ENCODE measurements at places on chromosomes 1 and 21. TPM values are rescaled to one million over a fixed set of nuclear protein-coding genes. Genes with fewer than 3 reads are reported as not detected.

The ITLN2 gene
- 17.5 TPM for total RNA-seq

The WNT2B gene
- 0.57 TPM for total RNA-seq

The HTR6 gene
- 0.31 TPM for total RNA-seq

The EPHA8 gene
- 1.2 TPM for total RNA-seq

The ASTN1 gene
- total RNA-seq, result 0.57 TPM

The C1orf116 gene
- 0.43 TPM for total RNA-seq

The LENEP gene
- total RNA-seq, result not detected

The RAP1GAP gene
- 8.0 TPM for total RNA-seq

DNA sequence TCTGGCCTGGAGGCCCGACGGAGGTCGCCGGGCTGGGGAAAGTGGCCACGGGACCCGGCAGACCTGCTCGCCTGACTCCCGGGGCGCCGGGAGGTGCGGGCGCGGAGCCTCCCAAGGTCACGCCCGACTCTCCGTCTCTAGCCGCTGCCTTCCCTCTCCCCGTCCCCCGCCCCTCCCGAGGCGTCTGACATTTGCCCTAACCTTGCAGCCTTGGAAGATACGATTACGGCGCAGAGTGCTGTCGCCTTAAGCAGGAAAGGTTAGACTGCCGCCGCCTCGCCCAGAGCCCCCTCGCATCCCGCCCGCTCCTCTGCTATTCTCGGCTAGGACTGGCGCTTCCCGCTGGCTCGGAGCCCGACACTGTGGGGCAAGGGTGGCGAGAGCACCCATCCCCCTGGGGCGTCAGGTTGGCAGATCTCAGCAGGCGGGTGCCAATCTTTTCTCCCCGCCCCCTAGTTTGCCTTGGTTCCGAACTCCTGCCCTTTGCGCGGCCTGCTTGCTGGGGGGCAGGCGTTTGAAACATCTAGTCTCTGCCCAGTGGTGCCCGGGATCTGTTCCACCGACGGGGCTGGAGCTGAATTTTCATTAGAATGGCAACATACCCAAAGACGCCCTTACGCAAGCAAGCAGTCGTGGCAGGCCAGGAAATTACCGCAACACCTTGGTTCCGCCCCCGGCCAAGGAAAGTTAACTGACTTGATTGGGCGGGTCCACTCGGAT, 835 bp downstream of the PGM1 start:
- H3K4me3 ChIP-seq, result peak overlapping the region; percentile 88
- H3K27me3 ChIP-seq, result no peaks in the 10 kb centered on the region
- peaks cover 11% of the 10 kb centered on the region for H3K36me3 ChIP-seq

- no peaks in the 10 kb centered on the region for H3K36me3 ChIP-seq
- no peak for DNase-seq
- no peaks in the 10 kb centered on the region for H3K4me1 ChIP-seq
- no peak overlapping the region for H3K27ac ChIP-seq
- H3K4me3 ChIP-seq, result no peak overlapping the region
- no peaks in the 10 kb centered on the region for H3K27me3 ChIP-seq
These were observed 10.6 kb downstream of the PADI1 start for GRCh38 chr1:17215545-17215890.

- H3K36me3 ChIP-seq, result no peaks in the 10 kb centered on the region
- peak; percentile 85 for DNase-seq
- peaks cover 10% of the 10 kb centered on the region for H3K4me1 ChIP-seq
- H3K4me3 ChIP-seq, result peak overlapping the region; percentile 19
- no peak overlapping the region for H3K27ac ChIP-seq
These were observed 55.9 kb upstream of the PTGFRN start for GRCh38 chr1:116853680-116854402.

DNA sequence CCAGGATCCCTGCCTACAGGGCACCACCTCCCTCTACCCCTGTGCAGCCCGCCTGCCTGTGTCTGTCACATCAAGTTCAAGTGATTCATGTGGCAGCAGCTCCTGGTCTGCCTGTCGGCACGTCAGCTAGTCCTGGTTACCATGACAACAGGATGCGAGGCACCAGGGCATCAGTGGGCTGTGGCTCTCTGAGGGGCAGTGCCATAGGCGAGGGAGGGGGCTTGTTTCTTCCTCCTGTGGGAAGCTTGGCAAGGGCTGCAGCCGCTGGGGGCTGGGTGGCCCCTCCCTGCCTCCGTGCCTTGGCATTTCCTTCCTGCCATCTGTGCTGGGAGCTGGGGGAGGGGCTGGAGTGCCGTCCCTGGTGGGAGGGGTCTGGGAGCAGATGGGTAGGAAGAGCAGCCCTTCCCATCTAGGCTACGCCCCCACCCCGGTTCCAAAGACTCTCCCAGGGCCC, 43.1 kb downstream of the FOXO6 start:
- no peak overlapping the region for H3K27ac ChIP-seq
- no peaks in the 10 kb centered on the region for H3K4me1 ChIP-seq
- H3K27me3 ChIP-seq, result peaks cover 6% of the 10 kb centered on the region

DNA sequence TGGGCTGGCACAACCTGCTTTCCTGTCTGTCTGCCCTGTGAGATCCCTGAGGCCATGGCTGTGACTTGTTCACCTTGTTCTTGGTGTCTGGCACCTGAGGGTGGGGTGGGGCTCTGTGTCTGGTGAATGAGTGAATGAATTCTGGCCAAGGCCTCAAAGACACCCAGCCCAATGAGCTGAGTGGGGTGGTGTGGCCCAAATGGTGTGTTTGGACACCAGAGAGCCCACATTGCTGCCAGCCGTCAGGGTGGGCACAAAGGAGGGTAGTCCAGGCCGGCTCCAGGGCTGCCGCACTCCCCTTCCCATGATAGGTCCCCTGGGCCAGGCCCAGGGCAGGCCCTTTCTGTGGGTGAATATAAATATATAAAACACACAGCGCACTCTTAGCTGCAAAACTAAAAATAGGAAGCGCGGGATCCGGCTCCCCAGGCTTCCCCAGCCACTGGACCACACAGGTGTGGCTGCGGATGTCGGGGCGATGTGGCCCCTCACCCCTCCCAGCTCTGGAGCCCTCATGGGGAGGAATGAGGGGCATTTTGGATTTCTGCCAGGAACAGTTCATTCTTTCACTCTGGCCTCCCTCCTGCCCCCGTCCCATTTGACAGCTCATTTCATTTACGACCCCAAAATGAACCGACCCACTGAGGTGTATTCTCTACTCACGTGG, 33.3 kb downstream of the RUNX3 start:
- no peaks in the 10 kb centered on the region for H3K36me3 ChIP-seq
- H3K4me1 ChIP-seq, result no peaks in the 10 kb centered on the region
- DNase-seq, result no peak
- no peaks in the 10 kb centered on the region for H3K27me3 ChIP-seq
- H3K4me3 ChIP-seq, result no peak overlapping the region

DNA sequence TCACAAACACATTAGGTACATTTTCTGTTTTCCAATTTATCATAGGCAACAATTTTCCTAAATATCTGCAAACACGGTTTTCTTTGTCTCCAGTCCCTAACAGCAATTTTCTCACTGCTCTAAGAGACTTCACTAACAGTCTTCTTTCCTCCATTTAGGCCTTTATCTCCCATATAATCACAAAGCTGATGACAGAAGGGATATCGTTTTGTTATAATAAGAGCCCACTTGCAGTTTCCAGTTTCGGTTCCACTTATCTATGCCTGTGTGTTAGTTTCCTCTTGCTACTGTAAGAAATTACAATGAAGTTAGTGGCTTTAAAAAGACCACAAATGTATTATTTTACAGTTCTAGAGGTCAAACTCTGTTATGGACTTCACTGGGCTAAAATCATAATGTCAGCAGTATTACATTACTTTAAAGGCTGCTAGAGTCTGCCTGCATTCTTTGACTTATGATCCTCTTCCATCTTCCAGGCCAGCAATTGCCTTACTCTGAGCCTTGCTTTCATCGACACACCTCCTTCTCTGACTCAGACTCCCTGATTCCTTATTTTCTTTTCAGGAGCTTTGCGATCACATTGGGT, 549.3 kb downstream of the NCAM2 start:
- no peak overlapping the region for H3K27ac ChIP-seq
- DNase-seq, result no peak
- H3K4me1 ChIP-seq, result no peaks in the 10 kb centered on the region
- H3K27me3 ChIP-seq, result no peaks in the 10 kb centered on the region
- H3K36me3 ChIP-seq, result no peaks in the 10 kb centered on the region

DNA sequence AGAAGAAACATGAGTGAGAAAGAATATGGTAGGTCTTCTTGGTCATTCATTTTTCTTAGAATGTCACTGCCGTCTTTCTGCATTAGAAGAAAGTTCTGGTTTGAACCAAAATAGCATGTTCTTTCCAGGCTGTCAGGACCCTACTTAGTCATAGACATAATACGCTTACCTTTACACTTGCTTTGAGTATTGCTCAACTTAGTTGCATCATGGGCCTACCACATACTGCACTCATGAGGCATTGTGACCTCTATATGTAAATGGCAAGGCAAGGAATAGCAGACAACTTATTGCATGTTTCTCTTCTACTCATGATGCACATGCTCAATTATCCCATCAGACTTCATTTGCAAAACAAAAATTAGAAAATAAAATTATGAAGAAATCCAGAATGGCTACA, 415.0 kb downstream of the HLX start:
- no peak overlapping the region for H3K4me3 ChIP-seq
- H3K4me1 ChIP-seq, result peaks cover 3% of the 10 kb centered on the region
- H3K27ac ChIP-seq, result no peak overlapping the region
- no peak for DNase-seq
- H3K36me3 ChIP-seq, result no peaks in the 10 kb centered on the region

DNA sequence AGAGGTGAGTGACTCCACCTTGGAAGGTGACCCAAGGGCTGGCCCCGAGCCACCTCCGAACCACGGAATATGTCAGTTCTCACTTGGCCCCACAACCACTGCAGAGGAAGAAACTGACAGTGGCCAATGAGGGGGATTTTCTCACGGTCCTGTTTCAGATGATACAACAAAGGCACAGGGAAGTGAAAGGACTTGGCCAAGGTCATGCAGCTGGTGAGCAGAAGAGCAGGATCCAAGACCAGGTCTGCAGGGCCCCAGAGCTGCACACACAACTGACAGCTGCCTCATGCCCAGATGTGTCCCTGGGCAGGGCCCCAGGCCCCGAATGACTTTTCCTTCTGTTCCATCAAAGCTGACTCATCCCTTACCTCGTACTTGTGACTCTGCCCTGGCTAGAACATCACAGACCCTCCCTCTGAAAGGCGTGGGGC, 25.8 kb upstream of the EVA1B start:
- DNase-seq, result no peak
- H3K36me3 ChIP-seq, result peaks cover 64% of the 10 kb centered on the region
- H3K27ac ChIP-seq, result no peak overlapping the region
- H3K4me1 ChIP-seq, result no peaks in the 10 kb centered on the region

GRCh38 chr21:33075128-33075527, 5.2 kb downstream of the OLIG1 start:
- H3K36me3 ChIP-seq, result no peaks in the 10 kb centered on the region
- peaks cover 16% of the 10 kb centered on the region for H3K4me1 ChIP-seq
- no peak overlapping the region for H3K27ac ChIP-seq
- DNase-seq, result peak; percentile 87
- H3K4me3 ChIP-seq, result peak overlapping the region; percentile 16

DNA sequence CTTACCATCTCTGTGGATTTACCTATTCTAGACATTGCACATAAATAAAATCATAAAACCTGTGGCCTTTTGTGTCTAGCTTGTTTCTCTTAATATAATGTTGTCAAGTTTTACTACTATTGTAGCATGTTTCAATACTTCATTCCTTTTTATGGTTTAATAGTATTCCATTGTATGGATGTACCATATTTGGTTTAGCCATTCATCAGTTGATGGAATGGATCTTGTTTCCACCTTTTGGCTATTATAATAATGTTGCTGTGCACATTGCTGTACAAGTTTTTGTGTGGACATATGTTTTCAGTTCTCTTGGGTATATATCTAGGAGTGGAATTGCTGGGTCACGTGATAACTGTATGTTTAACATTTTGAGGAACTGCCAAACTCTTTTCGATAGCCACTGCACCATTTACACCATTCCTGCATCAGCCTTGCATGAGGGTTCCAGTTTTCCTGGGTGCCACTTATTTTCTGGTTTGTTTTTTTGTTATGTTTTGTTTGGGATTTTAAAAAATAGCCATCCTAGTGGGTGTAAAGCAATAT, 66.9 kb downstream of the RNF220 start:
- H3K36me3 ChIP-seq, result no peaks in the 10 kb centered on the region
- no peaks in the 10 kb centered on the region for H3K27me3 ChIP-seq
- no peak for DNase-seq
- H3K27ac ChIP-seq, result no peak overlapping the region
- no peaks in the 10 kb centered on the region for H3K4me1 ChIP-seq

- peak; percentile 30 for DNase-seq
- no peaks in the 10 kb centered on the region for H3K27me3 ChIP-seq
- H3K4me1 ChIP-seq, result no peaks in the 10 kb centered on the region
- peak overlapping the region; percentile 53 for H3K27ac ChIP-seq
These were observed 26.7 kb upstream of the KCNN3 start for GRCh38 chr1:154896771-154897286.

DNA sequence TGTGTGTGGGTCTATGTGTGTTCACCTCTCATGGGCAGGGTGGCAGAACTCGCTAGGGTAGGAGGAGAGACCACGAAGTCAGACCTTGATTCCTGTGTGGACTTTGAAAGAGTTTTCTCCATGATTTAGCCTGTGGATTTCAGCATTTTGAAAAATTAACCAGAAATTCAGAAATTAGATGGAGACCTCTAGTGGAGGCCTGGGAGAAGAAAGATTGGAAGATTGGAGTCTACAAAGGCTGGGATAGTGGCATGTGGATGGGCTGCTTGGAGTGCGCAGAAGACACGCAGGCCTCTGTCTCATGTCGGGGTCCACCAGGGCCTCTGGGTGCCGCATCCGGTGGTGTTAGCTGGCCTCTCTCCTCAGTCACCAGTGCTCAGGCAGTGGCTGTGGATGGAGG, 18.9 kb upstream of the IGSF5 start:
- no peaks in the 10 kb centered on the region for H3K36me3 ChIP-seq
- no peaks in the 10 kb centered on the region for H3K4me1 ChIP-seq
- H3K27ac ChIP-seq, result no peak overlapping the region
- H3K4me3 ChIP-seq, result no peak overlapping the region

DNA sequence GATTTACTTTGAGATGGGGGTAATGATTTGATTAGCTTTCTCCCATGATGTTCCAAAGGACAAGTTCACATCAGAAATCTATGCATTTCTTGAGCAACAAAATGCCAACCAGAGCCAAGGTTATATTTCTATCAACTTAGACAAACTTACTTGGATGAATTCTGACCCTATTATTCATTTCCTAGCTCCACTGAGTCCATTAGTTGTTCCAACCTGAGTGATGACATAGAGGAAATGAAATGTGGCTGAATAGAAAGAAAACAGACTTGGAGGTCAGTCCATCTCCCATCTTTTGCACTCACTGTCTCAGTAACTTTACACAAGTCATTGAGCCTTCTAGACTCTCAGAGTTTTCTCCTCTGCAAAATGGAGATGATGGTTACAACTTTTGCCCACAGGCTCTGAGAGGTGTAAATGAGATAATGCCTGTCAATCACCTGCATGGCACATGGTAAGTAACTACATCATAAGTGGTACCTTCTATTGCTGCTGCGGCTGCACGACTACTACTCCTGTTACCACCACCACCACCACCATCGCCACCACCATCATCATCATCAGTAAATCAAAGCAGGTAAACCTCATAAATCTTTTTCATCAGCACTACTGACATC, 98.2 kb downstream of the PTPN14 start:
- peaks cover 20% of the 10 kb centered on the region for H3K4me1 ChIP-seq
- DNase-seq, result no peak
- peaks cover 23% of the 10 kb centered on the region for H3K36me3 ChIP-seq
- no peaks in the 10 kb centered on the region for H3K27me3 ChIP-seq
- no peak overlapping the region for H3K27ac ChIP-seq

Data from endodermal cell (in vitro differentiated cells).